ENCODE measurements at places on chromosomes 1 and 21.

GRCh38 chr1:76279101-76279748, 204.7 kb downstream of the ST6GALNAC3 start:
- DNase-seq, result peak; percentile 43

DNA sequence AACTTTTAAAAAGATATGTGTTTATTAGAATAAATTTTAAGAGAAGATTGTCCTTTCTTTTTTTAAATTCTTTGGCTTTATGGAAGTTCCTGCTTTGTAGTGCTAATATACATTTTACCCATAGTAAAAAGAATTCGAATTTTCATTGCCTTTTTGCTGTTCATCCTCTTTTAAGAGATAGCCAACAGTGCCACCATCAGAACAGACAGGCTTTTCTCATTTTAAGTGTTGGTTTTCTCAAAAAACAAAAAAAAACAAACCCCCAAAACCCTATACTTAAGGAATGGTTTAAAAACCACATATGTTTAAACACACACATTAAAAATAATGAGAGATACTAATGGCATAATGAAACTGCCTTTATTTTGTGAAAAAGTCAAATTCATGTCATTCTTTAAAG, 118.8 kb downstream of the NEK7 start:
- no peak for DNase-seq

DNA sequence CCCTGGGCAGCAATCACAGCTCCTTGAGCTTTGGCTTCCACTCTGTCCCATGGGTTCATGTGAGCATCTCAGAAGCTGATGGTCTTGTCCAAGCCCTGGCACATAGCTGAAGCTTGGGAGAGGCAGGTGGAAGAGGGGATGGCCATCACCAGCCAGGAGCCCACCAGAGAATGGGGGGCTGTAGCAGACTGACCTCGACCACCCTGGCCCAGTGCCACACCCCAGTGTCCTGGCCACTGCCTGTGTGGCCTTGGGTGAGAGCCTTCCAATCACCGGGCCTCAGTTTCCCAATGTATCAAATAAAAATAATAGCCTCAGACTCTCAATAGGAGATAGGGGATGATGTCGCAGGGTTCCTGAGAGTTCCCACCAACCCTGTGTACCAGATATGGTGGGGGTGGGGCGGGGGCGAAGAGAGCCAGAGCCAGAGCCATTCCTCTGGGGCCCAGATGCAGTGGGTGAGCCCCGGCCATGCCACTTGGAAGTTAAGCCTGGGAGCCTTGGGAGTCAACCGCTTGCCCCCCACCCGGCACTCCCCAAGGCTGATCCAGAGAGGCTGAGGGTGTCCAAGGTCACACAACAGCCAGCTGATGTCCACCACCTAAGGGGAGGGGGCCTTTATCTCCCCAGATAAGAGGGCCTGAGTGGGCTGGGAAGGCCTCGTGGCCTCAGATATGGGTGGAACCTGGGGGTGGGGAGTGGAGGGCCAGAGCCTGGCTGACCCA, 9.3 kb upstream of the EDN2 start:
- no peak for DNase-seq

- no peak for DNase-seq
These were observed 9.9 kb upstream of the C1QA start for GRCh38 chr1:22626237-22627157.

DNA sequence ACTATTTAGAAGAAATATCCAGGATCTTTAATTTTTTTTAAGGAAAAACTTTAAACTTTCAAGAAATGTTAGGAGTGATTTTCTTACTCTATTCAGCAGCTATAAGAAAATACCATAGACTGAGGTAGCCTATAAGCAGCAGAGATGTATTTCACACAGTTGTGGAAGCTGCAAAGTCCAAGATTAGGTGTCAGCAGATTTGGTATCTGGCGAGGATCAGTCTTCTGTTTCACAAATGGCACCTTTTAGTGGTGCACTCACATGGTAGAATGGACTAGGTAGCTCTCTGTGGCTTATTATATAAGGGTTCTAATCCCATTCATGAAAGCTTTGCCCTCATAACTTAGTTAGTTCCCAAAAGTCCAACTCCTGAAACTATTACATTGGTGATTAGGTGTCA, 207.4 kb downstream of the NCAM2 start:
- no peak for DNase-seq

- no peak for DNase-seq
These were observed 88.6 kb downstream of the ADAMTS1 start for GRCh38 chr21:26756491-26757159.

DNA sequence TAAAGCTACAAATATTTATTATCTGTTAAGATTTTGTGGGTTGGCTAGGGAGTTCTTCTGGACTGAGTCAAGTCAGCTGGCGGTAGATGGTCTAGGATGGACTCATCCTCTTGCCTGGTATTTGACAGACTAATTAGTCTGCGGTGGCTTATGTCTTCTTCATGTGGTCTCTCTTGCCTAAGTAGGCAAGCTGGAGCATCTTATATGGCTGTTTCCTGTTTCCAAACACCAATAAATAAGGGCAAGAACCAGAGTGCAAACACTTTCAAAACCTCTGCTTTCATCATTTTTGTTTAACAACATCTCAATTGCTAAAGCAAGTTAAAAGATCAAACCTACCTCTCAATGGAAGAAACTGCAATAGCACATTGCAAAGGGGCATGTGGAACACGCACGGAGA, 484.8 kb downstream of the PTPRC start:
- DNase-seq, result no peak

DNA sequence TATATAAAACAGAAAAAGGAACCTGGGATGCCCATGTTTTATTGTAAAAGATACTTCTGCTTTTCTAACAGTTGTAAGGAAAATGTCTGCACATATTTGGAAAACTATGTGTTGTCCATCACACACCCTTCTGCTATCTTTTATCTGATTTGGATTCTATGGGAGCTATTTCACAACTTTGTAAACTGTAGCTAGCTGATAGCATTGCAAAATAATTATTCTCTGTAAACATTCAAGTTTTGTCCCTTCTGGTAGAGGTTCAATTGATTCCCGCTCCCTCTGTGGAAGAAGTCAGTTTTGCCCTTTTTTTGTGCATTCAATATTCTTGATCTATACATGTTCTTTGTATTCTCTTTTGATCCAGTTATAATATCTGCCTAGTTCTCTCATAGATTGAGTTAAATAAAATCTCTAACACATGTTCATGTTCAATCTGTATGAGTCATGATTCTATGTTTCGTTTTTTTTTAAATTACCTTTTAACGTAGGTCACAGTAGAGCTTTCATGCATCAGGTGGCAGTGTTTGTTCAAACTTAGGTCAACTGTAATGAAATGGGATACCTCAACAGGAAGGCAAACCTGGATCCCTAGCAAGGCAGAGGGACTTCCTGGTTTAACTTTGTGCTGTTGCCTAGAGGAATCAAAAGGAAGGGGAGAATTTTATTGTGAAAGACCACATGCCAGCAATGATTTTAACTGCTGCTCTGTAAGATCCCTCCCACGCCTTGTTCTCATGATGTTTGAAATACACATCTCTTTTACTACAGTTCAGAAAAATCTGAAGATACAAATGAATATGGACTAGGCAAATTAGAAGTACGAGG, 26.0 kb upstream of the BCL9 start:
- no peak for DNase-seq
